Hair follicular keratinocyte (primary cell): ENCODE measurements at places on chromosomes 2 and 18. TPM values are rescaled to one million over a fixed set of nuclear protein-coding genes. Genes with fewer than 3 reads are reported as not detected.

CHST9 gene
- 0.16 TPM in 1 of 2 replicates, not detected in the other for total RNA-seq

MARCO gene
- total RNA-seq: 0.08 TPM in 1 of 2 replicates, not detected in the other

STPG4 gene
- not detected in 2 replicates for total RNA-seq

G6PC2 gene
- total RNA-seq: not detected in 2 replicates

C18orf54 gene
- total RNA-seq: 4.5 and 5.2 TPM in 2 replicates

BBS5 gene
- total RNA-seq: 2.7 and 3.4 TPM in 2 replicates

SFT2D3 gene
- 3.6 and 6.6 TPM in 2 replicates for total RNA-seq

TSHZ1 gene
- 4.6 and 6.2 TPM in 2 replicates for total RNA-seq

LHCGR gene
- total RNA-seq: not detected in 2 replicates

RTP5 gene
- not detected in 2 replicates for total RNA-seq

LCT gene
- 0.04 and 0.08 TPM in 2 replicates for total RNA-seq

GALNT3 gene
- total RNA-seq: 89.5 and 100.0 TPM in 2 replicates
